ENCODE measurements at places on chromosomes 13 and 19. TPM values are rescaled to one million over a fixed set of nuclear protein-coding genes. Genes with fewer than 3 reads are reported as not detected.

ZNF536 gene
- total RNA-seq: 6.5 TPM

SPACA4 gene
- not detected for total RNA-seq

KLK13 gene
- total RNA-seq: 0.36 TPM

VSTM1 gene
- not detected for total RNA-seq

TGFB1 gene
- total RNA-seq: 15.7 TPM
